Stimulated activated CD4-positive, alpha-beta T cell treated with anti-CD3 and anti-CD28 coated beads, Interleukin-4, amount 100 ng/mL, for 48 hours (primary cell): ENCODE measurements at places on chromosomes 1 and 21.
A peak's percentile ranks its signal among the peaks of the same experiment; 100 is the strongest.

GRCh38 chr1:48258106-48258505 is 35.6 kb downstream of the SLC5A9 start:
- no peak for DNase-seq

GRCh38 chr1:245686006-245686405 is 531.2 kb downstream of the KIF26B start:
- DNase-seq = no peak

DNA sequence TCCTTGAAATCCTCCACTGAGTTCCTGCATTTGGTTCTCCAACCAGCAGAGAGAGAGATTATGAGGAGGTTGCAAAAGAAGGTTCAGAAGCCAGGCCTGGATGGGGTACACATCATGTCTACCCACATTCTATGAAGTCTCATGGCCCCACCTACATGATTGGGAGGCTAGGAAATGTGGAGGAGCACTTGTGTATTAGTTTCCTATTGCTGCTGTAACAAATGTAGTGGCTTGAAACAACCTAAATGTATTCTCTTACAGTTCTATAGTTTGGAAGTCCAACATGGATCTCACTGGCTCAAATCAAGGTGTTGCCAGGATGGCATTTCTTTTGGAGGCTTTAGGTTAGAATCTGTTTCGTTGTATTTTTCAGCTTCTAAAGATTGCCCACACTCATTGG is 134.2 kb upstream of the ZNF648 start:
- DNase-seq = no peak

DNA sequence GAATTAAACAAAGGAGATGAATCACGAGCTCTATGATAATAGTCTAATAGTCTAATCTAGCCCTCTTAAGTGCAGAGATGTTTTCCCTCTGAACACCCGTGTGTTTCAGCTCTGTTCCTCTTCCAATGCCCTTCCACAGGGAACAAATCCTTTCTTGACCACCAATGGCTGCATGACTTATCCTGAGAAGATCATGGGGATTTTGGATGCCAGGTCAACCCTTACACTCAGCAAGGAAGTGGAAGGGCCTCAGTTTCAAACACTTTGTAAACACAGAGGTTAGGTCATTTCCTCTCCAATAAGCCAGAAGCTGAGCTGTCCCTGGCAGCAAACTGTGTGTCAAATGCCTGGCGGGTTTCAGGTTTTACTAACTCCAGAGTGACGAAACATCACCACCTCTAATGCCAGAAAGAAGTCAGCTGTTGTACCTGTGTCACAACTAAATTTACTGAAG is 200.0 kb downstream of the GABPA start:
- peak; percentile 2 for DNase-seq

DNA sequence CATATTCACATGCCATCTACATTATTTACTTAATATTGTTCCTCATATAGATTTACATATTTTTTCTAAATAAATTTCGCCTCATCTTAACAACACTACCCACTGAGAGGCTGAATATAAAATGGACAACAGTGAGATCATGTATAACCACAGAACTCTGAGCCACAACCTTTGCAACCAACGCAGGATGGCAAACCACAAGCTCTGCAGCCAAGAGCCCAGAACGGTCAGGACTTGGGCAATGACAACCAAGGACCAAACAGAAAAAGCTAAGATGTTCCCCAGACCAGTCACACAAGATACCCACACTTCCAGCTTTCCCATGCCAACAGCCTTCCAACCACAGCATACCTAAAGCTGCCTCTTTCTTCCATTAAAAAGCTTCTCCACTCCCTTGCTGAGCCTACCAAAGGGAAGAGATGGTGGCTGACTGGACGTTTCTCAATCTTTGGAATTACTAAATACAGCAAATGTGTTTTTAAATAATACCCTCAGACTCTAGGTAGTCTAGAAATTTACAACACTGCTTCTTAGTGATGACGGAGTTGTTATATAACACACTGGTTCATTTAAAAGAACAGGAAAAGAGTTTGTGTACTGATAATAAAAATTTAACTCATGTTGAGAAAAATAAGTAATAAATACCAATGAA is 117.9 kb downstream of the AKT3 start:
- no peak for DNase-seq

GRCh38 chr1:229028987-229029878 is 241.7 kb upstream of the RAB4A start:
- no peak for DNase-seq

DNA sequence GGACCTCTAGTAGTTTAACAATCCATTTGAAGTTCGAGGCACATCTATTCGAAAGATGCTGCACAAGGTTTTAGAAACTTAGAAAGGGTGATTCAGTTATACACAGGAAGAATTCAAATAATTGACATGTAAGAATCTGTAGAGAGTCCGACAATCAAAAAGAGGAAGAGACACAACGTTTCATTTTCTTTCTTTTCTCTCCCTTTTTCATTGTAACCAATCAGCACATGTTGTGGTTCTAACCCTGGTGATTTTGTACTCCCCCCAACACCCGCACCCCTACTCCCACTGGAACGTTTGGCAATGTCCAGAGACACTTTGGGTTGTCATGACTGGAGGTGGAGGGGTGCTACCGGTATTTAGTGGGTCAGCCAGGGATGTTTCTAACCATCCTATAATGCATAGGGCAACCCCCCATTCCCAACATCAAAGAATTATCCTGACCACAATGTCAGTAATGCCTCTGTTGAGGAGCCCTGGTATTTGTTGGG is 4.9 kb downstream of the TGFB2 start:
- no peak for DNase-seq

GRCh38 chr1:110133436-110133835 is 16.9 kb upstream of the SLC6A17 start:
- no peak for DNase-seq

DNA sequence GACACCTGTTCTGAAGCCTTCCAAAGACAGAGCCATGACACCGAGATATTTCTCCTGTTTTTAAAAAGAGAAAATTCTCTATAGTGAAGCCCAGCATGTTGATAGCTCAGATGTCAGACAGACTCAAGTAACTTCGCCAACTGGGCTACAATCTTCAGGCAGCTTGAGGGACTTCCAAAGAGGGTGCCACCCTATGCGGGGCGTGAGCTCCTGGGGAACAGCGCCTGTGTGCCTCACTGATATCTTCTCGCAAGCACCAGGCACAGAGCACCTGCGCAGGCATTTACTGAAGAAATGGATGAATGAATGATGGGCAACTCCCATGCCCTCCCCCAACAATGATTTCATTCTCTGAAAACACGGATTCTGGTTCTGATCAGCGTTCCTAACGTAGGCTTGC is 17.6 kb downstream of the RIPK4 start:
- DNase-seq = no peak
